ENCODE measurements at places on chromosomes 12 and 14.

DNA sequence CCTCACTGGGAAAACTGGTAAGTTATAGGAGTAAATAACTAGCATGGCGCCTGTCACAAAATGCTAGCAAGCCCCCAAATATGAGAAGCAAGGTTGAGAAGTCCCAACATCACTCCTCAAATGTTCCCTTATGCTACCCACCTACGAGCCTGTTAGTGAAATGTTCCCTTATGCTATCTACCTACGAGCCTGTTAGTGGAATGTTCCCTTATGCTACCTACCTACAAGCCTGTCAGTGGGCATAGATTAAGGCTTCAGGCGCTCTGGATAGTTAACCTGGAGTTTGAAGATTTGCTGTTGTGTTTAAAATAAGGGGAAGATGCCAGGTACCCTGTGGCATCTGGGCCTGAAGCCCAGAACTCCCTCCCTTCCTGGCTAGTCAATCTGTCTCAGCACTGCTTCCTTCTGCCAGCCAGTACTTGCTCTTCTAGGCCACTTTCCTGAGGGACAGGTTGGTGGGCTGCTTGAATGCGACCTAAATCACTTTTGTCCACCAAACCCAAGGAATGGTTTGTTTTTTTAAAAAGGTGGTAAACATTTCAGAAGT is 67.1 kb upstream of the SINHCAF start:
- DNase-seq = no peak

DNA sequence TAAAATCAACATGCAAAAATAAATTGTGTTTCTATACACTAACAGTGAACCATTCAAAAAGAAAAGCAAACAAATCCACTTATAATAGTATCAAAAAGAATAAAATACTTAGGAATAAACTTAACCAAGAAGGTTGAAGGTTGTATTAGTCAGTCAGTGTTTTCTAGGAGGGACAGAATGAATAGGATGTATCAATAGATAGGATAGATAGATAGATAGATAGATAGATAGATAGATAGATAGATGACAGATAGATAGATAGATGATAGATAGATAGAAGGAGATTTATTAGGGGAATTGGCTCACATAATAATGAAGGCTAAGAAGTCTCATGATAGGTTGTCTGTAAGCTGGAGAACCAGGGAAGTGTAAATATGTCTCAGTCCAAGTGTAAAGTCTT is 37.2 kb upstream of the MON2 start:
- no peak for DNase-seq

- no peak for DNase-seq
These were observed 204.5 kb downstream of the SLC15A4 start for GRCh38 chr12:128619263-128619662.

DNA sequence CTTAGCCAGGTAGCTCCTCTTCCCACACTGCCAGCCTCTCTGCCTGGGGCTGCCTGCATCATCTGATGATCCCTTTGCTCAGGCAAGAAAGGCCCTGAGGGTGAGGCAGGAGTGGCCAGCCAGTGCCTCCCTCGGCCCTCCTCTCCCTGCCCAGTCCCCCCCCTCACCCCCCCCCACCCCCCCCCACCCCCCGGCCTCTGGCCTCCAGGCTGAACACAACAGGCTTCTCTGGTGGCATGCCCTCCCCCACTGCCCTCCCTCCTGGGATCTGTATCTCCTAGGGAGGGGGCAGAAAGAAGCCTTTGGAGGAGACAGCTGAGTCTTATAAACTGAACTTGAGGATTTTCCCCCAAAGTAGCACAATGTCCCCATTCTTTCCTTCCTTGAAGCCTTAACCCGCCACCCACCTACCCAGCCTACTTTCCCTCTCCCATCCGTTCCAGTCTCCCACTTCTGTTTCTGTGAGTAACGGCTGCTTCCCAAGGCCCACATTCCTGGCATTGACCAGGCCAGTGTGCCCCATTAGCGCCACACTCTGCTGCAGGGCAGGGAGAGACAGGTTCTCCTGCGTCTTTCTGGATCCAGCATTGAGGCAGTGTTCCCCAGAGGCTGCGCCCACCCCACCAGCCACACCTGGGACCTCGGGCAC is 82.1 kb downstream of the B4GALNT3 start:
- DNase-seq = no peak

- peak; percentile 74 for DNase-seq
These were observed 92.9 kb downstream of the FAR2 start for GRCh38 chr12:29241821-29242591.

- no peak for DNase-seq
These were observed 14.1 kb upstream of the SINHCAF start for GRCh38 chr12:31339831-31340622.

DNA sequence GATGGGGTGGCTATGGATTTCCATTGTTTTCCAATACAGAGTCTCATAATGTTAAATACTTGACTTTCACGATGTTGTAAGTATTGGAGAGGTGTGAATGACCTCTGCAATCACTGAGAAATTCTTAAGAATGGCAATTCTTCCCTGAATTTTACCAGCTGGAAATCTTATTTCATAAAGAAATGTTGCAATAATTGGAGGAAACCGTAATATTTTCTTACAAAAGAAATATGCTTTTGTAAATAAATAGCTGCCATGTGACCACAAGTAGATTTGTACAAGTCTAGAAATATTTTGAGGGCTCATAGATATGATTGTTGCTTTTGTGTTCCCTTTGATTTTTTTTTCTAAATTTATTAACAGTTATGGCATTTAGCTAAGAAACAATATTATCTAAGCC is 308.7 kb upstream of the ATP2B1 start:
- DNase-seq = no peak
